CD4-positive, CD25-positive, alpha-beta regulatory T cell (primary cell): ENCODE measurements at places on chromosomes 12 and 14.

DNA sequence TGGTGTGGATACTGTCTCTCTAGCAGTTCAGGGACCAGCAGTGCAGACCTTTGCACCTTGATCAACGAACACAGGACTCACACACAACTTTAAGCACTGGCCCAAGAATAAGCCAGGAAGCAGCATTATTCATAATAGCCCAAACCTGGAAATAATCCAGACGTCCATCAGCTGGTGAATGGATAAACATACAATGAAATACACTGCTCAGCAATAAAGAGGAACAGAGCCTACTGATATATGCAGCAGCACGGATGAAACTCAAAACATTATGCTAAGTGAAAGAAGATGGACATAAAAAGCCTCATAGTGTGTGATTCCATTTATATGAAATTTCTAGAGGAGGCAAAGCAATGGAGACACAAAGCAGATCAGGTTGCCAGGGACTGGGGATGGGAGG, 303.9 kb upstream of the FKBP4 start:
- no peak for DNase-seq

DNA sequence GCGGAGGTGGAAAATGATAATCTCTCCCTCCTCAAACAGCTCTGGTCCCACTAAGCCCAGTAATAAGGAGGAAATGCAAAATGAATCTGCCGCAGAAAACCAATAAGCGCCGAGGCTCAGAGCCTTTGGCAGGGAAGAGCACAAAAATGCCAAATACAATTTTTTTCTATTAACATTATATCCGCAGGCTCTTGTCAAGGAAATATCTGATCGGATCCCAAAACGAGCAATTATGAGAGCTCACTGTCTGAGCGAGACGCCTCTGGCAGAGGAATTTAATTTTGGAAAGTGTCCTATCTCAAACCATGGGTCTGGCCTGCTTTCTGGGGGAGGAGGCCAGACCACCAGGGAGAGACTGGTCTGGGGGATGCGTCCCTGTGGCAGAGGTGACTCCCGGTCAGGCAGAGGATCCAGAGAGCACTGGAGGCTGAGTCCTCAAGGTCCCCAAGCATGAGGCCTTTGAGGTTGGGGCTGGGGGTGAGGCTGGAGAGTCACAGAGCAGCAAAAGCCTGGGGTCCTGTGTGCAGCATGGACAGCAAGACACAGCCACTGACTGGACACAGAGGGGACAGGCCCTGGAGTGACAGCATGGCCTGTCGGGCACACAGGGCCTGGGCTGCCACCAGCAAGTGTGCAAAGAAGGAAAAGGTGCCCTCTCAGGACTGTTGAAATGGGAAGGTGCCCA, 342.8 kb upstream of the SFSWAP start:
- DNase-seq, result no peak

- DNase-seq, result no peak
Measured at GRCh38 chr12:86697916-86698640, 441.9 kb upstream of the MGAT4C start.

DNA sequence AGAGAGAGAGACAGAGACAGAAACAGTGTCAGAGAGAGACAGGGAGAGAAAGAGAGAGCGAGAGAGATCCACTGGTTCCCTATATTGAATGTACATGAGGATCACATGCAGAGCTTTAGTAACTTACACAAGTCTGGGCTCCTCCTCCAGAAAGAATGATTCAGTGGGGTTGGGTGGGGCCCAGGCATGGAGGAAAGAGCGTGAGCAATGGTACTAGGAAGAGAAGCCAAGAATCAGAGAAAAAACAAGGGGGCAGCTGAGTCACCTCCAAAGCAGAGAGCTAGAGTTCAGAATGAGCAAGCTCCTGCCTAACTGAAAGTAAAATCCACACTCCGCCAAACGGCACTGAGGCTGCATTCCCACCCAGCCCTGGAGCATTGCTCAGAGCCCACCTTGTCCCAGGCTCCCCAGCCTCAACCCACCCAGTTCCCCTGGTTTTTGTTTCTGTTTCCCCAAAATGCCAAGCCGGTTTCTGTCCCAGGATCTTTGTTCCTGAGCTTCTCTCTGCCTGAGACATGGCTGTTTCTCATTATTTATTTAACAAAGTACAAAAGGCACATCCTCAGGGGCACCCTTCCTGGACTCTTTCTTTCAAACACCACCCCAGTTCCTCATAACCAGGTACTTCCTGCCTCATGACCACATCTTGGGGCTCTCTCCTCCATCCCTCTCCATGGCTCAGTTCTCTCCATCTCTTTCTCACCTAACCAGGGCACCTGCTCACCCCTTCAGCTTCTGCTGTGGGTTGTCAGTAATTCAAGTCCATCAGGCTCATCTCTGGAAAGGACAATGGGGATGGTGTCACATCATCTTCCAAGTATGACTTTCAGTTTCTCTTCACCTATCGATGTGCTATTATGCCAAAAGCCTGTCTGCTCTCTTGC, 670.3 kb upstream of the TBX3 start:
- no peak for DNase-seq
